ENCODE measurements at places on chromosomes 3 and 15.

DNA sequence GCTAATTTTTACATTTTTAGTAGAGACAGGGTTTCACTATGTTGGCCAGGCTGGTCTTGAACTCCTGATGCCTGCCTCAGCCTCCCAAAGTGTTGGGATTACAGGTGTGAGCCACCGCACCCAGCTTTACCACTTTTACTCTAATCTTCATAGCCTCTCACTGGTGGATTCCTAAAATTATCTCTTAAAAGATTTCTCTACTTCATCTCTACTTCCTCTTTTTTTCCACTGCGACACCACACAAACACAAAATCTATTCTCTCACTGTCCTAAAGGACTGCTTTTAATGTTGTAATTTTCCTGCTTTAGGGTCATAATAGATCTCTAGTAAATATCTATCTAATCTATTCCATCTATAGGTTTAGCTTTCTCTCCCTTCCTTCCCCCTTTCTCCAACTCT, 34.0 kb upstream of the TBL1XR1 start:
- DNase-seq: peak; percentile 30

- DNase-seq: no peak
These were observed 26.9 kb downstream of the MKRN2OS start for GRCh38 chr3:12518261-12519028.

DNA sequence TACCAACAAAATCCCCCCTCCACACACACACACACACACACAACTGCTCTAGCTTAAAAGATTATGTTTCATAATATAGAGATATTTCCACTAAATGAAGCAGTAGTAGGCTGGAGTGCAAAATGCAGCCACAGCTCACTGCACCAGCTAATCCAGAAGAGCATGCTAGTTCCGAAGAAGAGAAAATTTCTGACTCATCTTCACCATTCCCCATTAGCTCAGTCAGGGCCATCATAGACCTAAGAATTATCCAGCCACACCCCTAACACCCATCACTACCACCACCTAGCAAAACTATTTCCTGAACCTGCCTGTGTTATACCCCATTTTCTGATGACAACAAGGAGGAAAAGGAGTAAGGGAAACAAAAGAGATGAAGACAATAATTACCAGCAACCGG, 67.1 kb upstream of the UBE2E2 start:
- DNase-seq: no peak

DNA sequence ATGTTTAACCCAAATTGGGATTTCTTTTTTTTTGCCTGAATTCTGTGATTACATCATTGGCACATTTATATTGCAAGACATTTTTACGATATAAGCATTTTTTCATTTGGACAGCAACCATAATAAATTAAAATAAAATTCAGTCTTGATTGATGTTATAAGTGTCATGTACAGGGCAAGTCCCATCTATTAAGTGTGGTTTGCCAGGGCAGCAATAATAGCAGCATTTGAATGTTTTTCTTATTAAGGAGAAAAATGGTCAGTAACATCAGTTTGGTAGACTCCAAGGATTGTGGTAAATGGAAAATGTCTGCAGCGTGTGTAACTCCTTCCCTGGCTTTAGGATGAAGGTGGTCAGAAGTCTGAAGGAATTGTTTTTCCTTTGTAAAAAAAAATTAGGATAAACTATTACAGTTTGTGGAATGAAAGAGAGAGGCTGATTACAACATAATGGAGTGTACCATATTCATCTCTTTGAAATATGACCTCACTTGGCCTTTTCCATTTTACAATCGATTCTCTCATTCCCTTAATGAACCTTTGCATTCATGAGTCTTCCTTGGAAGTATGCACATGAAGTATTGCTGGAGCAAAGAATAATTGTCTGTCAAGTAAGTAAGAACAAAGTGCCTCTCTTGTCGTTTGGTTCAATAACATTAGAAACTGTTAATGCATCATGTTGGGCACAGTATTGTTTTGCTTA, 405.4 kb upstream of the THRB start:
- no peak for DNase-seq

GRCh38 chr3:119967353-119968006, 126.8 kb downstream of the GSK3B start:
- no peak for DNase-seq

GRCh38 chr3:114697401-114697800, 403.6 kb downstream of the TIGIT start:
- DNase-seq: no peak

- no peak for DNase-seq
These were observed 122.2 kb upstream of the C2CD4B start for GRCh38 chr15:62287066-62287857.
